ENCODE measurements at places on chromosomes 6 and 20.

- DNase-seq = no peak
Observed at GRCh38 chr6:57069920-57070331, 20.1 kb upstream of the ZNF451 start.

GRCh38 chr6:107936162-107936909 lies 21.7 kb downstream of the SEC63 start:
- DNase-seq = no peak

GRCh38 chr6:64243618-64244017 lies 608.0 kb downstream of the PHF3 start:
- DNase-seq = no peak

DNA sequence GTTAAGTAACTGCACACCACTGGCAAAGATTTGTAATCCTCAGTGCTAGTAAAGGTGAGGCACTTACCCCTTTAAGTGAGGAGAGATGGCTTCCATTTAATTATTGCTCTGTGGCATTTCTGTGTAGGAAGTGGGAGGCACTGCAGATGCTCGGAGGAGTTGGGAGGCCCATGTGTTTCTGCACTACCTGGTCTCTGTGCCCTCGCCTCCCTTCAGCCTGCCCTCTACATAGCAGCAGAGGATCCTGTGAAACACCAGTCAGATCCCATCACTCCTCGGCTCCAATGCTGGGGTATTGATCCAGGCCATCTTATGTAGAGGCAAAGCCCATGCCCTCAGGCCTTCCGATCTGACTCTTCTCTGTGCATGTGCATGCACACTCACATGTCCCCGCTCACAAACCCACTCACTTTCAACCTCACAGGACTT lies 67.0 kb downstream of the SLX4IP start:
- DNase-seq = no peak
